Activated CD8-positive, alpha-beta memory T cell treated with anti-CD3 and anti-CD28 coated beads for 4 hours (primary cell): ENCODE measurements at places on chromosomes 13 and 19.

GRCh38 chr19:31252441-31252840 lies 96.8 kb downstream of the TSHZ3 start:
- DNase-seq = no peak

- no peak for DNase-seq
These were observed 13.2 kb upstream of the LATS2 start for GRCh38 chr13:21074546-21074945.

DNA sequence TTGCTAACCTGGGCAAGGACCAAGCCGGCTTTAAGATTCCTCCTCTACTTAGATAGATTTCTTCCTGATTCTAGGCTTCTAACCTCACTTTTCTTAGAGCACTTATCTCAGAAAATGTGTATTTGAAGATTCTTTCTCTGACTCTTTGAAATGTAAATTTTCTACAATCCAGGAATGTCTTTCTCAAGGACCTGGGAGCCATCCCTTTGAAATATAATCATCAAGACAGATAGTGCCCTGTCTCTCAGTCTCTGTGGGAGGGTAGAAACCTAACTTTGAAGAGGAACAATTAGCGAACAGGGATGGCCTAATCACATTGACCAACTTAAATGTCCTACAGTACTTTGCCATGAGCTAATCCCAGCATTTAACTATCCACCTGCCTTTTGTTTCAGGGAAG lies 1646.0 kb downstream of the PCDH9 start:
- DNase-seq = no peak

DNA sequence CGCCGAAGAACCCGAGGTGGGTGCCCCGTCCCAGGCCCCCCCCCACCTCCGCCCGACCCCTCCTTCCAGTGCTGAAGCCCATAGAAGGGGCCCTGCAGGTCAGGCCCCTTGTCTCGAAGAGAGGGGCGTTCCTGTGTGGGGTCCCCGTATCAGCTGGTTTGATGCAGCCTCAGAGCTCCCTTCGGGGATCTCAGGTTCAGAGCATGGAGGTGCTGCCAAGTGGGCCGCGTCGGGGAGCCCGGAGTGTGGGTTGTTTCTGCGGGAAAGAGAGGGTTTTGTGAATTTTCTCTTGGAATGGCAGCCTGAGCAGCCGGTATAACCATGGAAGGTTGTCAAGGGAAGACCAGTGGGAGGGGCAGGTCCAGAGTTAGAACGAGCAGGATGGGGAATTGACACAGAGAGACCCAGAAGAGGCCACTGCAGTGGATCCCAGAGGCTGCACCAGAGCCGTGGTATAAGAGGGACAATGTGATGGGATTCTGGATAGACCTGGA lies 384 bp downstream of the TRAPPC2B start:
- DNase-seq = no peak

DNA sequence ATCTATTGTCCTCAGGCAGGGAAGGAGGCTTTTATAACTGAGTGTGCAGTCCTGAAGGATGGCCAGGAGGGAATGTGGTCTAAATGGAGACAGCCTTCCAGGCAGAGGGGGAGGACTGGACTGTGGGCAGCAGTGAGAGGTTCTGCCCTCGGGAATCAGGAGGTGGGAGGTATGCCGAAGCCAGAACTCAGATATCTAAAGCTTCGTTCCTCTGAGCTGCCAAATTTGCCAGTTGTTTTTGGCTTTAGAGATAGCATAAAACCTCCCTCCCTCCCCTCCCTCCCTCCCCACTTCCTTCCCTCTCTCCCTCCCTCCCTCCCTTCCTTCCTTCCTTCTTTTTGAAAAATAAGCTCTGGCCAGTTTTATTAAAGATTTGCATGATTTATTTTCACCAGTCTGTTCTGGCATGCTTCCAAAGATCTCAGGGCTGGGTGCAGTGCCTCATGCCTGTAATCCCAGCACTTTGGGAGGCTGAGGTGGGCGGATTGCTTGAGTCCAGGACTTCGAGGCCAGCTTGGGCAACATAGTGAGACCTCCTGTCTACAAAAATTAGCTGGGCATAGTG lies 2.4 kb downstream of the MEDAG start:
- no peak for DNase-seq

GRCh38 chr13:73656863-73657262 lies 477.3 kb downstream of the KLF12 start:
- no peak for DNase-seq

- no peak for DNase-seq
These were observed 53.9 kb upstream of the GAS6 start for GRCh38 chr13:113917594-113918371.

GRCh38 chr13:45949161-45949560 lies 97.6 kb upstream of the SIAH3 start:
- DNase-seq = no peak

GRCh38 chr13:98300956-98301641 lies 124.0 kb upstream of the RNF113B start:
- DNase-seq = no peak

DNA sequence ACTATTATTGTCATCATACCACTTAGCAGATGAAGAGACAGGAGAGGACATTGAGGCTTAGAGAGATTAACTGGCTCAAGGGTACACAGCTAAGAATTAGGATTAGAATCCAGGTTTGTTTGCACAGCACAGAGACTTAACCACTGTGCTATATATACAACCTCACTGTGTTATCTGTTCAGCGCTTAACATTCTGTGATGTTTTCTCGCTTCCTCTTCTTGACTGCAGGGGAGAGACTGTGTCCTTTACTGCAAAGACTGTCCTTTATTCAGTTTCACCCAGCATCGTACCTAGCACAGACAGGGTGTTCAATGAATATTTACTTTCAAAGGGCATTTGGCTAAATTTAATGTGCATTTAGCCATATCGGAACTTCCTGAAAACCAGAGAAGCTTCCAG lies 54.9 kb upstream of the PCDH8 start:
- DNase-seq = no peak

DNA sequence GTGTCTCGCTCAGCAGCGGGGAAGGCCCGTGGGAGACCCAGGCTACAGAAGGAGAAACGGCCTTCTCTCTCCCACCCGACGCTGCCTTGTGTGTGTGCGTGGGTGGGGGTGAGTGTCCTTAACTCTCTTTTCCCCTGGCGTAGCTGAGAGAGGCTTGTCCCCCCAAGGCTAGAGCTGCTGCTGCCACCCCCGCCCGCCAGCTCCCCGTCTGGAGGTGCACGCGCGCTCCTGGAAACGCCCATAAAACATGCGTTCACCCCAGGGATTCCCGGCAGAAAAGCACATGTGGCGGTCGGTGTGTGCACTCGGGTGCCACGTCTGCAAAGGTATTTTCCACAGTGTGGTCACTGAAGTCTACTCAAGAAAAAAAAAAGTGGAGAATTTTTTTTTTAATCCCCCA lies 36.1 kb downstream of the GADD45B start:
- DNase-seq = no peak

DNA sequence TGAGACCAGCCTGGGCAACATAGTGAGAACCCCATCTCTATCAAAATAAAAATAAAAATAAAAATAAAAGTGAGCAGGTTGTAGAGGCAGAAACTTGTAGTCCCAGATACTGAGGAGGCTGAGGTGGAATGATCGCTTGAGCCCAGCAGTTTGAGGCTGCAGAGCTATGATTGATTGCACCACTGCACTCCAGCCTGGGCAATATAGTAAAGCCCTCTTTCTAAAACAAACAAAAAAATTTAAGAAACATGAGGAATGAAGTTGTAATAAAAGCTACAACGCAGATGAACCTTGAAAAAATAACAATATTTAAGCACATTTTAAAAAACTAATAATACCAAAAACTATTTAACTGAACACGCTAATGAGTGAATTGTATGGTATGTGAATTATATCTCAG lies 919.3 kb downstream of the UQCRFS1 start:
- DNase-seq = no peak
